ENCODE measurements at places on chromosomes 11 and 22.
A peak's percentile ranks its signal among the peaks of the same experiment; 100 is the strongest.

GRCh38 chr11:8257003-8257664, 6.5 kb downstream of the LMO1 start:
- DNase-seq, result peak; percentile 58

- DNase-seq, result no peak
Observed at GRCh38 chr11:111176603-111177002, 68.9 kb upstream of the POU2AF2 start.

DNA sequence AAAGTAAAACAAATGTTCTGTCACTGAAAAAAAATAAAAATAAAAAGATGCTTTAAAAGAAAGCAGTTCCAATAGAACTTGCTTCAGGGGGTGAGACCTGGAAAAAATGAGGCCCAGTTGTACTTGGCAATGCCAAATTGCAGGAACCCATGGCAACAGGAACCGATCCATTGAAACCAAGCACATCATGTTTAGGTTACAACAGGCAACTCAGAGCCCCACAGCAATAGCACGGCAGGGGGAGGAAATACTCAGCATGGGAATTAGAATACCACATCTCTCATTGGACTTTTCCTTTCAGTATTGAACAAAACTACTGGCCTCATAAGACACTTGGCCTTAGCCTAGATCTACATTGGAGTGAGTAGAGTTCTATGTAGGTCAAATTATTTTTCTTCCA, 84.3 kb downstream of the MSANTD4 start:
- DNase-seq, result no peak

- DNase-seq, result no peak
Observed at GRCh38 chr22:31550871-31551370, 54.6 kb downstream of the SFI1 start.

DNA sequence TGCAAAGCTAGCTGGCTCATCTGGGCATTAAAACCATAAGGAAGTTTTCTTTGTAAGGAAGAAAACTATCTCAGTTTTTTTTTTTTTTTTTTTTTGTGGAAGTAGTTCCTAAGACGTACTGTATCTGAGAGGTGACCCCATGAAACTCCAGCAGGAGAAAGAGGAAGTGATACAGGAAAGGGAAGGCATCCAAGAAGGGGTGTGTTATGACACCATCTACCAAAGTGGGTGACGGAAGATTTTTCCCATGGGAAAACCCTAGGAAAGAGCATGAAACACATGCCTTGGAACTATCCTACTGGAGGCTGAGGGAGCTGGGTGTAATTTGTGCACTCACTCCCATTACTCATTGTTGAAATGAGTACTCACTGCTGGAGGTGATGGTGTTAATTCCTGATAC, 63.8 kb upstream of the ARHGAP20 start:
- DNase-seq, result no peak

- DNase-seq, result no peak
Observed at GRCh38 chr11:35253237-35253636, 114.3 kb downstream of the CD44 start.

- DNase-seq, result no peak
Observed at GRCh38 chr11:115924744-115925567, 420.7 kb upstream of the CADM1 start.

DNA sequence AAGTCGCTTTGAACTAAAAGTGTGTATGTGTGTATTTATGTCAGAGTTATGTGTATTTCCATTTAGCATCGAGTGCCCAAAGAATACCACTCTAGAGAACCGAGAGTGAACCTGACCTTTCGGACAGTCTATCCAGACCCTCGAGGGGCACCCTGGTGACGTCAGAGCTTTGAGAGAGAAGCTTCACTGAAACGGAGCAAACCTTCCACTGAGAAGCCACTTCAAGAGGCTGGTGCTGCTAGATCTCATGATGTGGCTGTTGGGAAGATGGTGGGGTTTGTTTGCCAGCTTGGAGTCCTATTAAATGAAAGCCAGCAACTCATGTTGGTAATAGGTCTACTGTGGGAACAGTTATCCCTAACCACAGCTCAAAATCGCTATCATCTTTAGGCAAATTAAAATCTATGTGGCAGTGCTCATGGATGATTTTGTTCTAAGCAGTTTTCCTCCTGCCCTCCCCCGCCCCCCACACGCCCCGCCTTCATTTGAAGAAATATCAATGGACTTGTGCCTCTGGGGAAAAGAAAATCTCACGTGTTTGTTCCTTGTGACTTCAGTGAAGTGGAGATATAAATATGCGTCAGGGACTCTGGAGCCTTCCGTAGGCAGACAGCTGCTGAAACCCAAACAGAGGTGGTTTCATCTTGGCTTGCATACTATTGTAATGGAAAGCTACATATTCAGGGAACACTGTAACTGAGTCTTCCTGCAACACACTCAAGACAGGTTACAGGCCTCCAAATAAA, 22.4 kb upstream of the C11orf96 start:
- peak; percentile 92 for DNase-seq

DNA sequence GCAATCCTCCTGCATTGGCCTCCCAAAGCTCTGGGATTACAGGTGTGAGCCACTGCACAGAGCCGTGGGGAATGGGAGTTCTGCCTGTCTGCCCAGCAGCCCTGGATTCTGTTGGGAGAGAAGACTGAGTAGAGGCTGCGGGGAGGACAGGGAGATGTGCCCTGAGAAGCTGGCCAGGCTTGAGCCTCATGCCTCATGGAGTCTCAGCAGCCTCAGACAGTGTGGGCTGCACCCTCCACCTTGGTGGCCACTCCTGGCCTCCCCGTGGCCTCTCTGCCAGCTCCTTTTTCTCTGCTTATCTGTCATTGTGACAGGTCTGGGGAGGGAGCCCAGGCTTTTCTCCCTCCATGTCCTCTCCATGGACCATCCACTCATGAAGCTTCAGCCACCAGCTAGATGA, 43.2 kb downstream of the DKK3 start:
- DNase-seq, result no peak

DNA sequence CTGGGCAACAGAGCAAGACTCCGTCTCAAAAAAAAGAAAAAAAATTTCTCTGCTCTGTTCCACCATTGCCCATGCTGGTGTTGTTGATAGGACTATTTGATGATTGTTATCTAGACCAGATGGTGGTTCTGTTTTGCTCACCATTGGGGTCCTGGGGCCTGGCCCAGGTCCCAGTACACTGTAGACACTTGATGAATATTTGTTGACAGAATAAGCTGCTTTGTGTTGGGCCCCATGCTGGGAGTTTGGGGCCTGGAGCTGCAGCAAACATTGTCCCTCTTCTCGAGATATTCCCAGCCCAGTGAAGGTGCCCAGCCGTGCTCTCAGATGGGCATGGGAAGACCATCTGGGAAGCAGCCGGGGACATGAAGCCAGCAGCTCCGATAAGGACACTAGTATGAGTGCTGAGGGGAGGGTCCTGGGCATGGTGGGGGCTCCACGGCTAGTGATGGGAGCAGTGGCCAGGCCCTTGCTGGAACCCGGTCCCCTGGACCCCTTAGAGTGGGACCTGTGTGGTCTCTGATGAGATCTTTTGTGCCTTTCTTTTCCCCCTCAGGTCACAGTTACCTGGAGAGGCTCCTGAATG, 13.6 kb downstream of the INCENP start:
- DNase-seq, result peak; percentile 55

DNA sequence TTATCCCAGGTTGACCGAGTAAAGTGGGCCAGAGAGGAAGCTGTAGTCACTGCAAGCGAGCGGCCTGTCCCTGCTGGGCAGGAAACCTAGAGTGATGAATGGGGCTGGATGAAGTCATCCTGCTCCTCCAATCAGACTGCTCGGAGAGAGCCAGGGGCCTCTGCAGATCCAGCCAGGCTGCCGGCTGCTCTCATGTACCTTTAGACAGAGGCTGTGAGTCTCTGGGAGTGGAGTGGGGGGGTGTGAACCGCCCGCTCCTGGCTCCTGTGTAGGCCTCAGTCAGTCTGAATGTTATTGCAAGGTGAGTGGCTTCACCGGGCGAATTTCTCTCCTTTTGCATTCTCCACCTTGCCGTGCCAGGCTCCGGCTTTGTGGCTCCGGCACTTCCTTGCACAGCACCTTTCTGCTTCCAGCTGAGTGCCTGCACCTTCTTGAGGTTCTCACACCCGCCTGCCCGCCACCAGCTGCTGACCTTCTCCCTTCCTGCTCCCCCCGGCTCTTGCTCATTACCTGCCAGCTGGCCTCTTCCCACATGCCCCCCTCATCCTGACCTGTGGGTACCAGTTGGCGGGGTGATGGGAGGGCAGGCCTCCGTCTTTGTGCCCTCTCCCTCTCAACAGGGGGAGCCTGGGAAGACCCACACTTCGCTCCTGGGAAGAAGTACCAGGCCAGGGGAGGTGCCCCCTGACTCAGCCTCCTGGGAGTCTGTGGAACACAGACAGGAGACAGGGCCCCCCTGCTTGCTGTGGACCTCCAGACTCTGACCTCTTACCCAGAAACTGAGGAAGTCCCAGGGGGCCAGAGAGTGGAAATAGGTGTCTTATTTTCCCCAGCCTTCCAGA, 79.9 kb downstream of the GRAMD1B start:
- peak; percentile 73 for DNase-seq

DNA sequence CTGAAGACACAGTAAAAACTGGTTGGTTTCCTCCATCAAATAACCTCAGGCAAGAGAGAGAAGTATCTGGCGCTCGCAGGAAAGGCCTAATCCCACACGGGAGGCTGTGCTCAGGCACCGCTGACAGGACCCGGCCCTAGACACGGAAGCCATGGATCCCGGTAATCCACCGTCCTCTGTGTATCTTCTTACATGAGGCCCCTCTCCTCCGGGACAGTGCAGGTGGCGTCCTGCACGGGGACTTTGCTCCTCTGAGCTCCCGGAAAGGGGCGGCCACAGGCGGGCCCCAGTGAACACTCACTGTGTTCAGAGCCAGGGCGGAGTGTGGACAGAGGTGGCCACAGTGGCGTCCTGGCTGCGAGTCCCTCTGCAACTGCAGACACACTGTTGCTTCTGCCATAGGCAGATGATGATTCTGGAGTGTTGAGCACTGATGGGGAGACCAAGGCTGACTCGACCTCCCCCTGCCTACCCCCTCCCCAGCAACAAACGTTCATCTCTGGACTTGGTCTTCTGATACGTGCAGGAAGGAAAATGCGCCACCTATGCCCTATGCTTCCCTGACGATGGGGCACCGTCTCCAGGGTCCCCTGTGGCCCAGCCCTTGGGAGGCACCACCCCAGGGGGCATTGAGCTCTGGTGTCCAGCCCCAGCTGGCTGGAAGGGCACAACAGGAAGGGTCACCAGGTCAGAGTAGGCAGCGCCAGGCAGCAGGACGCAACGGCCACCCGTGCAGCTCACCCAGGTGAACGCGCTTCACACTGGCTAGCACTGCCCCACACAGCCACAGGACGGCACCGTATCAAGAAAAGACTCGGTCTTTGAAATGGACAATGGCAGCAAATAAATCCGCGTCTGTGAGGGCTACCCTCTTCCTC, 95.7 kb downstream of the TRMU start:
- no peak for DNase-seq

GRCh38 chr22:27128461-27129085, 471.2 kb downstream of the MIAT start:
- peak; percentile 66 for DNase-seq

- DNase-seq, result no peak
Observed at GRCh38 chr11:44000731-44001130, 47.0 kb upstream of the ACCSL start.

DNA sequence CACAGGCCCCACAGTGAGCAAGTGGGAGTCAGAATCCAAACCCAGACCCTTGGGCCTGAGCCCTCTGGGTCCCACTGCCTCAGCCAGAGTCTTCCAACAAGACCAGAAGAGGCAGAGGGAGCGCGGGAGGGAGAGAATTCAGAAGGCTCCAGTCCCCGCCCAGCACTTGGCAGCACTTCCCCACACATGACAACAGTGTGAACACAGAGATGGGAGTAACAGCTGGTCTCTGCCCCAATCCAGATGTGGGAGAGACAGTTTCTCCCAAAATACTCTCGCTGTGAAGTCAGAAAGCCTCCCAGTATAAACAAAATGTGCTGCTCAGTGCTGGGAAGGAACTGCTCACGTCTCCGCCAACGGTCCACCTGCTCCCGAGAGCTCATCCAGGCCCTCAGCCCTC, 219.9 kb downstream of the MN1 start:
- no peak for DNase-seq

DNA sequence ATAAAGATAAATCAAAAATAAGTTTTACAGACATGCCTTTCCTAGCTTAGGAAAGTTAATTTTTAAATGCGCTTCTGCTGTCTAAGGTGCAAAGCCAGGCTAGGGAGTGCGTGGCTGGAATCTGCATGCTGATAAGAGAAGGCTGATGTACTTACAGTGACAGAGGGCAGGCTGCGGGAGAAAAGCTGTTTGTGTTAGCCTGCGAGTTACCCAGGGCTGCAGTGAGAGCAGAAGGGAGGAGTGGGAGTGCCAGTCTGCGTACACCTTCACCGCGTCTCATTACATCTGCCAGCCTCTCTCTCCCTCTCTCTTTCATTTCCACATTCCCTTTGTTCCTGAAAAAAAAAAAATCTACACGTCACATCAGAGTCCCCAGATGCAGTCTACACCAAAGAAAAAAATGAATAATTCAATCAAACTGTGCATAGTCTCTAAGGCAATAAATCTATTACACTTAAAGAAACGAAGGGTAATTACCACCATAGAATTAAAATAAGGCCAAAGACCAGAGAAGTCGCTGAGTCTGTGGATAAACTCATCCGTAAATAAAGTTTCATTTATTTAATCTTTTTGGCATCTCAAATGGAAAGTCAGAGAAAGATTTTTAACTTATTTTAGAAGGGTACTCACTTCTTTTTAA, 126.4 kb upstream of the C11orf58 start:
- no peak for DNase-seq

DNA sequence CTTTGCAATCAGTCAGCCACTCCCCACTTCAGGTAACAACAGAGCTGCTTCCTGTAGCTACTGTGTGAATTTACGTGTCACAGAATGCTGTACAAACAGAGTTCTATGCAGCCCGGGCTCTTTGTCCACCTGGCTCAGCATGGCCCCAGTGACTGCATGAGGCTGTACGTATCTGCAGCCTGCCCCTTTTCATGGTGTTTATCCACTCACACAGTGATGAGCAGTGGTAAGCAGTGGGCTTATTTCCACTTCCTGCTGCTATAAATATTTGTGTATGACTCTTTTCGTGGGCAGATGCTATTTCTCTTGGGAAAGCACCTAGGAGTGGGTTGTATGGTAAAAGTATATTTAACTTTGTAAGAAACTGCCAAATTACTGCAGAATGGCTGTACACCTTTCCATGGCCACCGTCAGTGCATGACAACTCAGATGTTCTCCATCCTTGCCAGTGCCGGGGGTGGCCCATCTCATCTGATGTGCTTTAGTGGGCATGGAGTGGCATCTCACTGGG, 43.3 kb downstream of the MYEOV start:
- DNase-seq, result no peak

DNA sequence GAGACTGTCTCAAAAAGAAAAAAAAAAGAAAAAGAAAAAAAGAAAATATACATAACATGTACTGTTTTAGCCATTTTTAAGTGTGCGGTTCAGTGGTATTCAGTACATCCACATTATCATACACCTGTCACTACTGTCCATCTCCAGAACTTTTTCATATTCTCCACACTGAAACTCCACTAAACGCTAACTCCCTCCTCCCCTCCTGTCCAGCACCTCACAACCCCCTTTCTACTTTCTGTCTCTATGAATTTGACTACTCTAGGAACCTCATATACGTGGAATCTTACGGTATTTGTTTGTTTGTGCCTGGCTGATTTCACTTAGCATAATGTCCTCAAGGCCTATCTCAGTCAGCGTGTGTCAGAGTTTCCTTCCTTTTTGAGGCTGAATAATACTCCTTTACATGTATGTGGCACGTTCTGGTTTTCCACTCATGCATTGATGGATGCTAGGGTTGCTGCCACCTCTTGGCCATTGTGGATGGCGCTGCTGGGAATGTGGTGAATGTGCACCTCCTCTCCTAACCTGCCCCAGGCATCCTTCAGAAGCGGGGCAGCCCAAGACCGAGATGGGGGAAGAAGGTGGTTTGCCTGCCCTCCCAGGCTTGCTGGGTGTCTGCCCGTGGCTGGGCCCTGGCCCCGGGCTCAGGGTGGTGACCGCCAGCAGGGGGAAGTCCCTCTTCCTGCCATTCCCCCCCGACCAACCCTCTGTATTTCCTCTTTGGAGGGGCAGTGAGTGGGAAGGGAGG, 60.5 kb downstream of the BCR start:
- DNase-seq, result no peak

Measured in NCI-H2171 treated with DMSO at 0.1 percent for 48 hours (cell line).